ENCODE measurements at places on chromosomes 11 and 22. TPM values are rescaled to one million over a fixed set of nuclear protein-coding genes. Genes with fewer than 3 reads are reported as not detected.

DNA sequence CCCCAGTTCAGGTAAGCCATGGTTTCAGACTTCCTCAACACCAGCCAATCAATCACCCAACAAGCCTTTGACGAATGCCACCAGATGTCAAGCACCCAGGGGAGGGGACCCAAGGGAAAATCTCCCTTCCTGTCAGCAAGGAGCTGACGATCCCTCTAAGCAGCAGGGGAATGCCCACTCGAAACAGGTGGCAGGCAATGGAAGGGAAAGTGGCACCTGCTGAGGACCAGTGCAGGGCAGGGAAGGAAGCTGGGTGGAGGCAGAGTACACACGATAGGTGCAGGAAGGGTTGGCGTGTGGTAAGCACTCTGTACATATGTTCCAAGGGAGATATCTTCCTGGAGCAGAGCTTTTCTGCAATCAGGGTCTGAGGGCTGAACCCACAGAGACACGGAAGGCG, 11.7 kb upstream of the CREB3L1 start:
- no peak for DNase-seq

The DDIAS gene
- total RNA-seq: 0.55 TPM

DNA sequence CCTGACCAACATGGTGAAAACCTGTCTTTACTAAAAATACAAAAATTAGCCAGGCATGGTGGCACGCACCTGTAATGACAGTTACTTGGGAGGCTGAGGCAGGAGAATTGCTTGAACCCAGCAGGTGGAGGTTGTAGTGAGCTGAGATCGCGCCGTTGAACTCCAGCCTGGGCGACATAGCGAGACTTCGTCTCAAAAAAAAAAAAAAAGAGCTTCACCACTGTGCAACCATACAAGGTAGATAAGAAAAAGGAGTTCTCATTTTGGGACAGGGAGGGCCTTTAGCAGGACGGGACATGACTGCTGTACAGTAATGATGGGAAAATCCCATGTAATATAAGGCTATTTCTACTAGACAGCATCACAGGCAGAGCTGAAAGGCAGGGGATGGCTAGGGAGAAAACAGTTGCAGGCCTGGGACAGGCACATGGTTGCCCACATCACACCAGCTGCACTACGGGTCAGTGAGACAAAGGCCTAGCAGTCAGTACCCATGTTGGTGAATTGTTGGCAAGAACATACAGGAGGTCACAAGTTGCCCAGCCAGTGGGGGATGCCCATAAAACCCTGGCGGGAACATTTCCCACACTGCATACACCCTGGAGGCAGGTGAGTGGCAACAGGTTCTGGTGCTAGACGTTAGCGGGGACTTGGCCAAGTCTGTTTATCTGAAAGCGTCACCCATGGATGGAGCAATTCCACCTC, 5.4 kb downstream of the TANGO2 start:
- DNase-seq: no peak

DNA sequence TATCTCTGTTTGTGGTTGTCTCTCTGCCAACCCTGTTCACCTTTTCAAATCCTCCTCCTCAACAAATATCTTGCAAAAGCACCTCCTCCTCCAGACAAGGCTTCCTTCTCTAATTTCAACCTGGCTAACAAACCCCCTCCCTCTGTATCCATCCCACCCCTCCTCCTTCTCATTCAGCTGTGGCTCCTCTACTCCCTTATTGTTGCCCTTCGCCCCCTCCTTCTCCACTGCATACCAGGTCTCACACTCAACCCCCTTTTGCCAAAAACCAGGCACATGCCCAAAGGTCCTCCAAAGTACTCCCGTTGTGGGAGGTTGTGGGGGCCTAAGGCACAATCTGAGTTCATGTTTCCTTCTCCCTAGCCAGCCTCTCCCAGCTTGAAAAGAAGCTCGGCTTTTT, 110.6 kb downstream of the JRKL start:
- no peak for DNase-seq

DNA sequence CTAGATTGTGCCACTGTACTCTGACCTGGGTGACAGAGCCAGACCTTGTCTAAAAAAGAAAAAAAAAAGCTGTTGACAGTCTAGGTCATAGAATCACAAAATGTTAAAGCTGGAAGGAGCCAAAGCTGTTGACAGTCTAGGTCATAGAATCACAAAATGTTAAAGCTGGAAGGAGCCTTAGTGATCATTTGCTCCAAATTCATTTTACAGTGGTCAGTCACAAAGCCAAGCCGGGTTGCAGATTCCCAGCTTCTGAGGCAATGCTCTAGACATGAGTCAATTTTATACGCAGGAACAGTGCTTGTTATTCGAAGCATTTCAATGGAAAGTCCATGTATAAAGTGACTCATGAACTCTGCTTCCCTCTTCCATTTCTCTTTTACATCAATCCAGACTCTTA, 47.4 kb downstream of the SYT13 start:
- no peak for DNase-seq

The PACSIN3 gene
- total RNA-seq: 186 TPM

DNA sequence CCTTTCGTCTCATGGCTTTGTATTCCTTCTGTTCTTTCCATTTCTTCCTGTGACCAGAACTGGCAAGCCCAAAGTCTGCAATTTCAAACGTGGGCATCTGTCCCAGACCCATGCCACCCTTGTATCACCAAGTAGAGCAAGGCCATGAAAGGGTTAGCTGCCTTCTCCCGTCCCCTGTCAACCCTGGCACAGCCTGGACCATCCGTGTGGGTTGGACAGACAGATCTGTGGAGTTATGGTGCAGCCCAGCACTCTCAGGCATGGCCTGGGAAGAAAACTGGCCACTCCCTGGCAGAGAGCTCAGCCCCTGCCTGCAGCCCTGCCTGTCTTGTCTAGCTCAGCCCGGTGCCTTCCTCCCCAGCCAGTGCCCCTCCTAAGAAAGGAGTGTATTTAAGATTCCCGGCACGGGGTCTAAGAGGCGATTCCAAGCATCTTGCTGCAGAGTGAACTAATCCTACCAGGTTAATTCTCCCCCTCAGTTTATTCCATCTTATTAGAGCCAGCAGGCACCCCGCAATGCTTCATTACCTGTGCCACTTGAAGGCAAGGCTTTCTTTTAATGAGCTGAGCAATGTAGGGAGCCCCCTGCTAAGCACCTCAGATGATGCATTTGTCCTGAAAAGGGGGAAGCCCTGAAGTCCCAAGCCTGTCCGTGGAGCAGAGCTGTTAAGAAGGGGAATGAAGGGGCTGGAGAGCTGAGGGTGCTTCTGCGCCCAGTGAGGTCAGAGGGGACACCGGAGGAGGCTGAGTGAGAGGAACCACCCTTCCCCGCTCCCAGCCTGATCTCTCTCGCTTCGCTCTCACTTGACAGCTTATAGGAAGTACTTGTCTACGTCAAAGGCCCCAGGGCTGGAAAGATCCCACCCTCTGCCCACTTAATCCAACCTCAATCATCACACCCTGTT, 130.6 kb downstream of the SPATA19 start:
- DNase-seq: no peak

The COX8A gene
- total RNA-seq: 830 TPM

DNA sequence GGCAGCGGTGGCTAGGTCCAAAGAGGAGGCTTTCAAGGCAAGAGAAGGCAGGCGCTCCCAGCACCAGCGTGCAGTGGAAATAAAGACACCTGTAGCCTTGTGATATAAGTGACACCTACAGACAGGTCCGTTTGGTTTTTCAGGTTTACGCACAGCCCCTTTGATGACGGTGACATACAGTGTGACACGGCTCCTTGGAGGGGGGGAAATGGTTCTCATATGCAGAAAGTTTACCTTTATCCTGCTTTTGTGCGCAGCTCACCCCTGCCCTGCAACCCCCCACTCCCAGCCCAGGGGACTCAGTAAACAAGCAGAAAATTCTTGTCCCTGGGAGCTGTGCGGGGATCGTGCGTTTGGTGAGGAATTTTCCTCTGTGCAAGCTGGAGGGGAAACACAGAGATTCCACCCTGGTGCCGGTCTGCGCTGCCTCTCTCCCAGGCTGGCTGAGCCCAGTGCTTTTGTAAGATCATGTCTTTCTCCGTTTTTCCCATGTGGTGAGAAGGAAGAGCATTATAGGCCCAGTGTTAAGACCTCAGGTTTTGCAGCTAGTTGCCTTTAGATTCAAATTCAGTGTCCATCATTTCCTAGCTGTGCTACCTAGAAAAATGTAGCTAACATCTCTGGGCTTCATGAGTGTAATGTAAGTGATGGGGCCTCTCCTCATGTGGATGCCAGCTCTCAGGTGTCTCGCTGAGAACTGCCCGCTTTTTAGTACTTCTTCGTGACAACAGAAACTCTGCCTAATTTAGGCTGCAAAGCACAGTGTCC, at the start of gene ELF5:
ELF5 (minus strand) TSS at position 113 of the 768 bp plus-strand sequence. CDS start 8,045 bp downstream, outside the sequence.
- DNase-seq: no peak

The B4GAT1 gene
- total RNA-seq: 64.3 TPM

DNA sequence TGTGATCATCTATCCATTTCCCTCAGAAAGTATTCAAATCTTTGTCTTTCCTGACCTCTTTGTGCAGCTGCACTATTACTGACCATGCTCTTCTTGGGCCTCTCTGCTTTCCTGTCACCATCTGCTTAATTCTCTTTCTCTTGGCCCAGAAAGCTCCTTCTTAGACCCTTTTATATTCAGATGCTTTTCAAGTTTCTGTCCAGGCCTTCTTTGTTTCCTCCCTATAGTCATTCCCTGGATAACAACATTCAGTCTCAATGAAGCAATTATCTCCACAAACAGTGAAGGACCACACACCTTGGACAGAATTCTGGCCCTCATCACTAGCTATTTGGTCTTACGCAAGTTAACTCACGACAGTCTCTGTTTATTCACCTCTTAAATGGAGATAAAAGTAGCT, 89.7 kb downstream of the LARGE2 start:
- no peak for DNase-seq

GRCh38 chr11:130874396-130874795, 41.9 kb downstream of the SNX19 start:
- DNase-seq: no peak

- no peak for DNase-seq
These were observed 590.8 kb downstream of the SOX6 start for GRCh38 chr11:15765530-15765929.

GRCh38 chr11:61816736-61817455, at the start of gene FADS1:
Gene FADS1, minus strand, starts transcription at chr11:61817003. Its CDS starts 74 bp downstream, at chr11:61816929.
- peak; percentile 94 for DNase-seq

DNA sequence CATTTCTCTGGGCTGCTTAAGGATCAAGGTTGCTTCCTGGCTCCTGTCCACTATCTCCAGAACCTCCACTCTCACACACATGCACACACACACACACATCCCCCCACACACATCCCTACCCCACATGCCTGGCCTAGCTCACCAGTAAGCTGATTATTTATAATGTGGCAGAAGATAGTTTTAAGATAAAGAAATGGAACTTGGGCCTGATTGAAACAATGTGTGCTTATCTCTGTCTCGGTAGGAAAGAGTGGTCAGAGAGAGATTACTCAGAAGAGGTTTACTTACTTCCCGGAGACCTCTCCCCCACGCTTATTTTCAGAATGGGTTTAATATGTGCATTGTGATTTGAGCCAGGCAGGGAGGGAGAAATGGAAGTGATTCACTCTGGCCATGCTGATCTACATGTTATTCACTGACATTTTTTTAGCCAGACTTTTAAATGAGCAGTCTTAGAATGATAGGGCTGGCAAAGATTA, 422.4 kb downstream of the TENM4 start:
- DNase-seq: no peak

The PHOX2A gene
- total RNA-seq: not detected

DNA sequence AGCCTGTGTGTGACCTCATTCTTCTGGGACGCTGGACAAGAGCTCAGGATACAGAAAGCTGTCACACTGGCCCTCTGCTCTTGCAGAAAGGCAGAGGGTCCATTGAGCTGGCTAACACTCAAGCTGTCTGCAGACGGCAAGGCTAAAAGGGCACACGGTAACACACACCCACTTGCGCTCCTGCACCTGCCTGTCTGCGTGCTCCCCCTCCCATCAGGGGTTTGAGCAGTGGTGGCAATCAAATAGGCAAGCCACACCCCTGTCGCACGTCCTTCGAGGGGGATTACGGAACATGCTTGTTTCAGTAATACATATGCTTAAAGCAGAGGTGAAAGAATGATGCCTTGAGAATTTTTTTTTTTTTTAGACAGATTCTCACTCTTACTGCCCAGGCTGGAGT, 7.1 kb upstream of the QSER1 start:
- DNase-seq: no peak

DNA sequence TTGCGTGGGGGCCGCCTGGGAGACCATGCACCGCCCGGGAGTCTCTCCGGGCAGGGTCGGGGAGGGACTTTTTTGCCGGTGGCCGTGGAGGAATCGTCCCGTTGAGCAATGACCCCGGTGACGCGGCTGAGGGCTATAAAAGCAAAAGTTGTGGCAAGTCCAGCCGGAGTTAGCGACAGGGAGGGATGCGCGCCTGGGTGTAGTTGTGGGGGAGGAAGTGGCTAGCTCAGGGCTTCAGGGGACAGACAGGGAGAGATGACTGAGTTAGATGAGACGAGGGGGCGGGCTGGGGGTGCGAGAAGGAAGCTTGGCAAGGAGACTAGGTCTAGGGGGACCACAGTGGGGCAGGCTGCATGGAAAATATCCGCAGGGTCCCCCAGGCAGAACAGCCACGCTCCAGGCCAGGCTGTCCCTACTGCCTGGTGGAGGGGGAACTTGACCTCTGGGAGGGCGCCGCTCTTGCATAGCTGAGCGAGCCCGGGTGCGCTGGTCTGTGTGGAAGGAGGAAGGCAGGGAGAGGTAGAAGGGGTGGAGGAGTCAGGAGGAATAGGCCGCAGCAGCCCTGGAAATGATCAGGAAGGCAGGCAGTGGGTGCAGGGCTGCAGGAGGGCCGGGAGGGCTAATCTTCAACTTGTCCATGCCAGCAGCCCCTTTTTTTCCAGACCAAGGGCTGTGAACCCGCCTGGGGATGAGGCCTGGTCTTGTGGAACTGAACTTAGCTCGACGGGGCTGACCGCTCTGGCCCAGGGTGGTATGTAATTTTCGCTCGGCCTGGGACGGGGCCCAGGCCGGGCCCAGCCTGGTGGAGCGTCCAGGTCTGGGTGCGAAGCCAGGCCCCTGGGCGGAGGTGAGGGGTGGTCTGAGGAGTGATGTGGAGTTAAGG, at the start of gene NEAT1:
NEAT1 (plus strand) TSS at position 166 of the 883 bp plus-strand sequence.
- peak; percentile 99 for DNase-seq

GRCh38 chr11:59368238-59369022, 9.7 kb downstream of the OR5AN1 start:
- DNase-seq: no peak

The WNT11 gene
- total RNA-seq: 6.8 TPM

GRCh38 chr22:20177217-20177911, 26.5 kb upstream of the CCDC188 start:
- DNase-seq: no peak

The BBS1 gene
- 37.0 TPM for total RNA-seq

- DNase-seq: no peak
These were observed 15.2 kb downstream of the TMPRSS5 start for GRCh38 chr11:113690619-113691569.

- DNase-seq: peak; percentile 40
These were observed 1047.7 kb downstream of the BRD1 start for GRCh38 chr22:48779661-48780596.

The DRD4 gene
- not detected for total RNA-seq

The MISFA gene
- 8.3 TPM for total RNA-seq

- no peak for DNase-seq
These were observed 6.6 kb downstream of the TCN1 start for GRCh38 chr11:59859673-59860072.

Measured in right atrium auricular region (tissue), 2 donors.